Adipocyte (in vitro differentiated cells): ENCODE measurements at places on chromosomes 12 and 14.

DNA sequence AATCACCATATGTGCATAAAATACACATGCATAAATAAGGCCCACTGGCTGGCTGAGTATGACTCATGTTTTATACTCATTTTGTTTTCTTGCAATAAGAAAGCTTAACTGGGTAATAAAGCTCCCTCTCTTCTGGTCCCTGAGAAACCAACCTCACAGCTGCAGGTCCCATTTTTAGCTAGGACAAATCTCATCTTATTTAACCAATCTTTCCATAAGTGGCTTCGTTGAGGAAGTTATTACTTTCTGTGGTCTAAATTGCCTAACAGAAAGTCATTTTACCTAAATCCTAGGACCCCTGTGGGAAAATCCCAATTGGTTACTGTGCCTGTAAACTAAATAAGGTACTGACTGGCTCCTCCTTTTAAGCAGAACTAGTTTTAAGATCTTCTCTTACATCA is 232.8 kb upstream of the FBXO33 start:
- DNase-seq = no peak

DNA sequence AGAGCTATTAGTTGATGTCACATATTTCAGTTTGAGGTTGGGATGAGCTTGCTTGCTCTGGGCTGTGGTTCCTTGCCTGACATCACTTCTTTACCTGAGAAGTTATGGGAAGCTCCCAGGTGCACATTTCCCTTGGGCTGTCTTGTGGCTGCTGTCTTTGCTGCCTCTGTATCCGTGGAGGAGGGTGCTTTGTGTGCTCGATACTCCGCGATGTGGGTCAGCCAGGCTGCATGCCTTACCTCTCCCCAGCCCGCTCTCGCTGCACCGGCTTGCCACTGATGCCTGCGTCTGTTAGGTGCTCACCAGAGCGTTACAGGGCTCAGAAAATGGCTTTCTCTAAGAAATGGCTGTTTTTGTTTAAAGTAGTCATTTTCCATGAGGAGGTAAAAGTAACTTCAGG is 19.6 kb downstream of the PELI2 start:
- DNase-seq = no peak

GRCh38 chr12:109998241-109998903 is 858 bp upstream of the ANKRD13A start:
- DNase-seq = no peak

DNA sequence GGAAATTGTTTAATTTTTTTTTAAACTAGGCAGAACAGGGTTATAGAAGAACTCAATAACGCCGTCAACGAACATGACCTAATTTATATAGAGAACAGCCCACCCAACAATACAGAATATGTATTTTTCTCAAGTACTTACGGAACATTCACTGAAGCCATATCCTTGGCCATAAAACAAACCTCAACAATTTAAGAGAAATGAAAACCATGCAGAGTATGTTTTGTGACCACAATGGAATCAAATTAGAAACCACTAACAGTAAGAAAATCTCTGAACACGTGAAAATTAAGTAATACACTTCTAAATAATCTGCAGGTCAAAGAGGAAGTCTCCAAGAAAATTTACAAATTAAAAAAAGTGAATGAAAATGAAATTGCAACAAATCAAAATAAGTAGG is 9.4 kb downstream of the SART3 start:
- peak; percentile 72 for DNase-seq

DNA sequence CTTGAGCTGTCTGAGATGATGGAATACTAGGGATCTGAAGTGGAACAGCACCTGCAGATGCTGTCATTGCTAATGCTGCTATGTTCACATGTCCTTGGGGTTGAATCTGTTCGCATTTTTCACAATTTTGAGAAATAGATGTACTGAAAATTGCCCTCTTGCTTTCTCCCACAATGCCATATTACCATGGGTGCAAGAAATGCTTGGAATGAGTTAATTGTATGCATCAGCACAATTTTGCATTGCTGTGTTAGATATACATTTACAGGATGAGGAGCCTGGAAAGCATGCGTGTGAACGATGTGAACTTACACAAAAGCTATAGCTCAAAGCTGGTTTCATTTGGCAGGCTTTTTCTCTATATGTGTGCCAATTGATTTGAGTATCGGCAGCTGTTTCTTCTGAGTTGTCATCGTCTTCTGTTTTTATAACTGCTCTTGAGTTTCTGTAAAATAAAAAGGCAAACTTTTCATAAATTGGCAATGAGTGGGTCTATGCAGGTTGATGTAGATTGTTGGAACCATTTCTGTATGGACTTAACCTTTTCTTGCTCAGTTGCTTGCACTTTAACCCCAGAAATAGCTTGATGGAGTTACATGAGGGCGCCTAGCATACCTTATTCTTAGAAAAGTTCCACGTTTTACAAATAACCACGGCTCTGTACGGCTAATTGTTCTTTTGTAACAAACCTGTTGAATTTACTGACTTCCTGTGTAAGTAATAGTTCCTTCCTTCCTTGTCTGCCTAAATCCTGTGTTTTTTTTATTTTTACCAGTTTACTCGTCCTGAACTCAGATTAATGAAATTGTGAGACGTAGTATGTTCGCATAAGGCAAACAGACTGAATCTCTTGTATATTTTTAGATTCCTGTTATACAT is 105.9 kb downstream of the FGD4 start:
- DNase-seq = peak; percentile 17

GRCh38 chr12:63893170-63893569 is 48.7 kb downstream of the SRGAP1 start:
- DNase-seq = peak; percentile 14

DNA sequence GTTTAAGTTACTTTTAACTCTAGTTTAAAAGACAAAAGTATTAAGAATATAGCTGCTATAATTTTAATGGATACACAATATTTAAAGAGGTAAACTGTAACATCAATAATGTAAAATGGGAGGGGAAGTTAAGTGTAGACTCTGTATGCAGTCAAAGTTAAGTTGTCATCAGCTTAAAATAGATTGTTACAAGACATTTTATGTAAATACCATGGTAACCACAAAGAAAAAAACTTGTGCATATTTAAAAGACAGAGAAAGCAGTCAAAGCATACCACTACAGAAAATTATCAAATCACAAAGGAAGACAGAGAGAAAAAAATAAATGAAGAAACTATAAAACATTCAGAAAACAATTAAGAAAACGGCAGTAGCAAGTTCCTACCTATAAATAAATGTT is 73.3 kb downstream of the CEP128 start:
- DNase-seq = no peak

DNA sequence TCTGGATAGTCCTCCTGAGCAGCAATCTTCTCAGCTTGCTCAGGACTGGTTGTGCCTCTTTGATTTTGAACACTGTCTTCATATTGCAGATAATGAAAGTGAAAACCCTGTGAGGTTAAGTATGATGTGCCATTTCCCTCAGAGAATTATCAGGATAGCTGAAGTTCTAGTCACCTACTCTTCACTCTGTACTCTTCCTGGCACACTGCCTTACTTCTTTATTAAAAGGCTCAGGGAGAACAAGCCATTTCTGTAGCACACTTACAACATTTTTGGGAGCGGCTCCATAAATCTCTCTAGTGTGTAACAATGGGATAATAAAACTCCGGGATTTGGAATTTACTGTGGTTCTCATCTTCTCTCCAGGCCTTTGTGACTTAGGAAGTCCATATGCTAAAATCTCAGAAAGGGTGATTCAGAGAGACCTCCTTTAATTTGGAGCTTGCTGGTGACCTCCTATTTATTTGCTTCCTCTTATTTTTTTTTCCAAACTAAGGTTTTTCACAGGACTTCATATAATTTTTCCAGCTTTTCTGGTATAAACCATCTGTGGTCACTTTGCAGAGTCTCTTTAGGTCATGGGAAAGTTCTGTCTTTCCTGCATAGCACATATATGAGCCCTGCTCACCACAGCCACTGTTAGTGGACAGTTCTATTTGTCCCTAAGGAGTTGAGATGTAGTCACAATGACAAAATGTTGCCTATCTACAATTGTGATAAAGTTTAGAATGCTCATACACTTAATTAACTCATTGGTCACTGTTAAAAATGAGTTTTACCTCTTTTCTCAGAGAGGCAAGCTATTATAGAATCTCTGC is 53.5 kb upstream of the LDHB start:
- DNase-seq = peak; percentile 1

DNA sequence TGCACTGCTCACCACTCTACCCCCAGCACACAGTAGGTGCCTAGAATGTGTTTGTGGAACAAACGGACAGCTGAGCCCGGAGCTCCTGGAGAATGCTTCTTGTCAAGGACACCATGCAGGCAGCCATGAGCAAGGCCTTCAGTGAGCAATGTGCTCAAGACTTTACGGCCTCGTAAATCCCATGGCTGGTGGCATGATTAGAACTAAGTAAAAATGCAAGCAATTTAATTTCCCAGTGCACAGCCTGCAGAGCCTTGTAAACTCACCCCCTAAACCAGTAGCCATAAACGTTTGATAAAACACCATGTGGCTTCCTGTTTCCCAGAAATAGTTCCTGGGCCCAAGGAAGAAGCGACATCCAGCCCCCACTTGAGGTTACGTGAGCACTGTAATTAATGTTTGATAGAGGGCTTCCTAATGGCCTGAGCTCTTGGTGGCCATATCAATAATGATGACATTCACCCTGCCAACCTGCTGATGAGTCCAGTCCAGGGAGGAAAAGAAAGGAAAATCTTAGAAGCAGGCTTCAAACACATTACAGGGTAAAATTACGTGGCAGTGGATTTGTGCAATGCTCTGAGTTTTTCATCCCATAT is 36.4 kb upstream of the FICD start:
- DNase-seq = no peak

- no peak for DNase-seq
Measured at GRCh38 chr12:32824596-32824995, 68.9 kb upstream of the YARS2 start.

GRCh38 chr12:57735952-57736740 is 2.4 kb downstream of the AGAP2 start:
- peak; percentile 62 for DNase-seq

GRCh38 chr12:15329891-15330290 is 7.6 kb downstream of the PTPRO start:
- DNase-seq = no peak

DNA sequence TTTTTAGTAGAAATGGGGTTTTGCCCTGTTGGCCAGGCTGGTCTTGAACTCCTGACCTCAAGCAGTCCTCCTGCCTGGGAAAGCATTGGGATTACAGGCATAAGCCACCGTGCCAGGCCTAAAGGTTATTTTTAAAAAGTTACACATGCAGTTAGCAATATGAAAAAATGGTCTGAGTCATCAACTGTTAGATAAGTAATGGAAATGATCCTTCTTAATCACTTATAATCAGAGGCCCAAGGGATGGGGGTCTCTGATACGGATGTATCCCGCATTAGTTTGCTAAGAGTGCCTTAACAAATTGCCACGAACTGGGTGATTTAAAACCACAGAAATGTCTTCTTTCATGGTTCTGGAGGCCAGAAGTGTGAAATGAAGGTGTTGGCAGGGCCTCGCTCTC is 54.1 kb upstream of the FERMT2 start:
- DNase-seq = no peak

GRCh38 chr12:55675666-55676065 is 32.0 kb downstream of the ITGA7 start:
- no peak for DNase-seq

DNA sequence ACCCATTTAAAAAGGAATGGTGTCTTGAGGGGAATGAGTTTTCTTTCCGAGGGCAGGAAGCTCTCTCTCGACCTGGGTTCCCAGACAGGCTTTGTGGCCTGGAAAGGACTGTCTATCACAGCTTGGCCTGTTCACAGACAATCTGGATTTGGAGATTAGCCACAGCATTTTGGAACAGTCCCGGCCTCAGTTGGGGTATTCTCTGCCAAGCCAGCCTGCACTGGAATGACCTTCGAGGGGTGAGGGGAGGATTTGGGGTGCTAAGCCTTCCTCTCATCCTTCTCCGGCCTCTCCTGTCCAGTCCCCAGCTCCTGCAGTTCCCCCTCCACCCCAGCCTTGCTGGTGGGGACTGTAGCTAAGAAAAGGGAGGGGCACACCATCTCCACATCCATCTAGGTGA is 13.0 kb downstream of the TBX5 start:
- DNase-seq = no peak

DNA sequence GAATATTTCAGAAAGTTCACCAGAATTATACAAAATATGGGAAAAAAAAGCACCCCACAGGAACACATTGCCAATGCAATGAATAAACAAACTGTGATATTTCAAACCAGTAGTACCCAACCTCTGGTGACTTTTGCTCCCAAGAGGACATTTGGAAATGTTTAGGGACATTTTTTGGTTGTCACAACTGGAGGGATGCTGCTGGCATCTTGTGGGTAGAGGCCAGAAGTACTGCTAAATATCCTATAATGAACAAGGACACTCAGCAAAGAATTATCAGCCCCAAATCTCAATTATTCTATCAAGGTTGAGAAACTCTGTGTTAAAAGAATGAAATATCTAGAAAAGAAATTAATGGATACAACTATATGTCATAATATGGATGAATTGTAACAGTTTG is 1334.4 kb upstream of the FLRT2 start:
- DNase-seq = peak; percentile 4

DNA sequence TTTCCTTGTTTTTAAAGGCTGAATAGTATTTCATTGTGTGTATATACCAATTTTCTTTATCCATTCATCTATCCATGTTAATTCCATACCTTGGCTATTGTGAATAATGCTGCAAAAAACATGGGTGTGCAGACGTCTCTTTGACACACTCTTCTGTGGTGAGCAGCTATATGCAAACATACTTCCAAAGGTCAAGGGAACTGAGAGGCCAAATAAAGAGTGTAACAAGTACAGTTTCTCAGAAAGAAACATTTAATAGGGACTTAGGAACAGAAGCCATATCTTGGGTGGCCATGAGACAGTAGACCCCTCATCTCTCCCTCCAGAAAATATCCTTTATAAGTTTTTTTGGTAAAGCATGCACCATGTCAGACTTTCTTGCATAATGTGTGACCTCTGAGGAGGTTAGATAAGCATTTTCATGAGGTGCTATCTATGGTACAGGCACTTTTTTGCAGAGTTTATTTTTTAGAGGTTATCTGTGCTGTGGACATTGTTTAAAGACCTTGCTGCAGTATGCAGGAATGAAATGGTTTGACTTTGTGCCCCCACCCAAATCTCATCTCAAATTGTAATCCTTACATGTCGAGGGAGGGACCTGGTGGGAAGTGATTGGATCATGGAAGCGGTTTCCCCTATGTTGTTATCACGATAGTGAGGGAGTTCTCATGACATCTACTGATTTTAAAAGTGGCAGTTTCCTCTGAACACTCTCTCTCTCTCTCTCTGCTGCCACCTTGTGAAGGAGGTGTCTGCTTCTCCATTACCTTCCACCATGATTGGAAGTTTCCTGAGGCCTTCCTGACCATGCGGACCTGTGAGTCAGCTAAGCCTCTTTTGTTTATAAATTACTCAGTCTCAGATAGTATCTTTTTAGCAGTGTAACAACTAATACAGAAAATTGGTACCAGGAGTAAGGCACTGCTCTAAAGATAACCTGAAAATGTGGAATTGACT is 1202.3 kb downstream of the GALC start:
- no peak for DNase-seq
